ENCODE measurements at places on chromosomes 16 and 17.

DNA sequence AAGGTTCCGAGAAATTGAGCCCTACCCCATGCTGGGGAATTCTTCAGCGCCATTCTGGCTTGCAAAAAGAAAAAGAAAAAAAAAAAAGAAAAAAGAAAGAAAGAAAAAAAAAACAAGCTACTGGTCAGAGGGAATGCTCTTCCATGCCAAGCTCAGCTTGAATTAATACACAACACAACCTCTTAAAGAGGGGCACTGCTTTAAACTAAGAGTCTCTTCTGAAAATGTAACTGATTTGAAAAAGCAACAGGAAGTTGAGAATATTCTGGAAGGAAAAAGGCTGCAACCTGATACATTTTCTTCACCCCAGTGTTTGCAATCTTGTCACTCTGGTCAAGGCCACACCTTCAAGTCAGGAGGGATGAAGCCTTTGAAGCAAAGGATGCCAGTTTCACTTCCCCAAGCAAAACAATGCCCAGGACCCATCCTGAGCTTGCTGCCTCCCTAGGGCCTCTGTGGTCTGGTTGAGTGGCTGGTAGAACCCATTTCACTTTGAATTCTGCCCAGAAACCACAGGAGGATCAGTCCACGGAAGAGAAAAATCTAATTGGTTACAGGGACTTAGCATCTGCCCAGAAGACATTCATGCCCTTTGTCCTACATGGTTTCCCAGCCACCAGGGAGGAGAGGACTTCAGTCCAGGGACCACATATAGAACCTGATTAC lies 389.7 kb downstream of the SOX9 start:
- no peak for DNase-seq

- no peak for DNase-seq
These were observed 32.4 kb downstream of the PRKCB start for GRCh38 chr16:23868136-23868535.

DNA sequence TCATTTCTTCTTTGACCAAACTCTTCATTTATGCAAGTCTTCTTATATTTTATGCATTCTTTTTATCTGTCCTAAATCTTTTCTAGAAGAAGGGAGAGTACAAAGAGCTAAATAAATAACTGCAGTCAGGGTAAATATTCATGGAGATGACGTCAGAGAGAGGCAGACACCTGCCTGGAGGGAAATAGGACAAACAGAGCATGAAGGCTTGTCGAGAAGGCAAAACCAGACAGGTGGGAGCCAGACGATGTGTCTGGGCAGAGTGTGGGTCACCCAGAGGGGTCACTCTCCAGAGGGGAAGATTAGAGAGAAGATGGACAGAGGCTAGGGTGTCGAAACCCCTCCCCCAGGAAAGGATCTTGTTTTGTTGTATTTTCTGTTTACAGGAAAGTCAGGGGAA lies 78.3 kb upstream of the RPL38 start:
- DNase-seq, result no peak

GRCh38 chr16:81734632-81735434 lies 44.3 kb upstream of the PLCG2 start:
- no peak for DNase-seq

DNA sequence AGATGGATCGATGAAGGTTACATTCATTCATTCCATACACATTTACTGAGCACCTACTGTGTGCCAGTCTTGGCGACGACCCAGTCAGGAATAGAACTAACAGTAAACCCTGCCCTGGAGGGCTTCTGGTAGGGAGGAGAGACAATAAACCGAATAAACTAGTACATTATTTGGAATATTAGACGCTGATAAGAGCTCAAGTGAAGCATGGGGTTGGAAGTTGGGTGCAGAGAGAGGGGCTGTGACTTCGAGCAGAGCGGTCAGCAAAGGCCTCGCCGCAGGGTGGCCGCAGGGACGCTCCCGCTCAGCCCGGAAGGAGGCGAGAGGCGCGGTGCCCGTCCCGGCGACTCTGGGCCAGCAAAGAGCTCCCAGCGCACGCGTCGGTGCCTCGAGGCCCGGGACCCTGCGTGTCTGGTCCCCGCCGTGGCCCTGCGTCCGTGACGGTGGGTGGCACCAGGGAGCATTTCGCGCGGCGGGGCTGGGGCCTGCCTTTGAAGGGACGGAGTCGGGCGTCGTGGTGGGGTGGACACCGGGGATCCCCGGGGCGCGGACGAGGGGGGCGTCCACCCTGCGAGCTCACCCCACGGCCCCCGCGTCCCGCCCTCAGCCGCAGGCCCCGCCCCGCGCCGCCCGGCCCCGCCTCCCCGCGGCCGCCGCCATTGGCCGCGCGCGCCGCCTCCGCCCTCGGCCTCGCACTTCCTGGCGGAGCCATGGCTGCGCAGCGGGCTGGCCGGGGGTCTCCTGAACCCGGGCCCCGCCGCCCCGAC lies at the start of gene KLHL36:
TSS of gene KLHL36 (plus strand) at position 684 of the 767 bp plus-strand sequence. CDS start 2,357 bp downstream, outside the sequence.
- DNase-seq, result peak; percentile 72

DNA sequence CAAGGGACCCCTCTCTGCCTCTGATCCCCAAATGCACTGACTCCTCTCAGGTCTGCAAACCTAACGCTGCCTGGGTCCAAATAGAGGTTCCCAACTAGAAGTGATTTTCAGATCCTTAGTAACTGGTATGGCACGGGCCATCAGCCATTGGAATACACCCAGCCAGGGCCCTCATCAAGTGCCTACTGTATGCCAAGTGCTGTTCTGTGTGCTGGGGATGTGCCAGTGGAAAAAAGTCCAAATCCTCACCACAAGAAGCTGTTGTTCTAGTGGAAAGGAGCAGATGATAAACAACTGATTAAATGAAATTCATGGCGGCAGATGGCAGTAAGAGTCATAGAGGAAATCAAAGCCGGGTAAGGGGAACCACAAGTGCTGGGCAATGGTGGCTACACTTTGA lies 57.2 kb upstream of the MED9 start:
- DNase-seq, result no peak

- no peak for DNase-seq
These were observed 10.2 kb upstream of the SIAH1 start for GRCh38 chr16:48395375-48395774.

- peak; percentile 91 for DNase-seq
These were observed at the start of gene SULT1A2 for GRCh38 chr16:28596840-28597691. SULT1A2 (minus strand) TSS chr16:28597050; CDS start chr16:28595930, 1,120 bp downstream.

- no peak for DNase-seq
These were observed 22.2 kb upstream of the TOX3 start for GRCh38 chr16:52568983-52569690.

DNA sequence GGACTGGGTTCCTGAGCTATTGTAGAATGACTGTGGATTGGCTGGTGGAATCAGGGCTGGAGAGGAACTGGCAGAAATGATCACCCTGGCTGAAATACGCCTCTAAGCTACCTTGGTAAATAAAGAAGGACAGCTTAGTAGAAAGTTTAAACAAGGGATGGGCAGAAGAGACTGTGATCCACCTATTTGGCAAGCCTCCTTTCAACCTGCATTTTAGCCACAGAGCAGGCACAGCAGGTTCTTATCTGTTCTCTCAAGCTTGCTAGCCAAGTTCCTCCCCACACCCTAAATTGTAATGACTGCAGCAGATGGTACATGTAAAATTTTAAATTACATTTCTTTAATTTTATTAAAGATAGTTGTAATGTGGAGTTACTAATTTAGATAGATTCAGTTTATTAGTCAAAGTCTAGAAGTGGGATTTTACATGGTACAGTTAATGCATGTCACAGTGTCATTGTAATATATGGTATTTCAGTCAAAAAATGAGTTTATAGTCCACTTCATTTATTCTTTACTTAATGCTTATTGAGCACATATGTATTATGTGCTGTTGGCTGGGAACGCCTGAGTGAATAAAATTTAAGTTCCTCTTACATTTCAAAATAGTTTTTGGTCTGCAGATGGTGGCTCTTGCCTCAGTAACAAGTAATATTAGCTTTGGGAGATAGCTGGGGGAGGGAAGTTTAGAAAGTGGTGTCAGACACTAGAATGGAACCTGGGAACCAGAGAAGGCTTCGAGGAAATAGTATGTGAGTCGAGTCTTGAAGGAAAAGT lies 11.2 kb downstream of the EPN2 start:
- DNase-seq, result no peak

- DNase-seq, result no peak
These were observed 863.2 kb upstream of the GOT2 start for GRCh38 chr16:59597269-59597668.

DNA sequence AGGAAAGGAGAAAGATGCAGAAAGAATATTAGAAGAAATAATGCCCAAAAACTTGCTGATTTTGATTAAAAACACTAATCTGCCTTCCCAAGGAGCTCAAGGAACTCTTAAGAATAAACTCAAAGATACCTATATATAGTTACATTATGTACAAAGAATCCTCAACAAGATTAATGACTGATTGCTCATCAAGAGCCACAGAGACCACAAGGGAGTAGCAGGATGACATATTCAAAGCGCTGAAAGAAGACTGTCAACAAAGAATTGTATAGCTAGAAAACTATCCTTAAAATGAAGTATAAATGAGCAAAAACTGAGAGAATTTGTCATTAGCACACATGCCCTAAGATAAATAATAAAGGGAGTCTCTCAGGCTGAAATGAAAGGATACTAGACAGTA lies 6.2 kb downstream of the LPCAT2 start:
- DNase-seq, result no peak

GRCh38 chr16:1070084-1070863 lies 2.3 kb upstream of the SSTR5 start:
- no peak for DNase-seq

DNA sequence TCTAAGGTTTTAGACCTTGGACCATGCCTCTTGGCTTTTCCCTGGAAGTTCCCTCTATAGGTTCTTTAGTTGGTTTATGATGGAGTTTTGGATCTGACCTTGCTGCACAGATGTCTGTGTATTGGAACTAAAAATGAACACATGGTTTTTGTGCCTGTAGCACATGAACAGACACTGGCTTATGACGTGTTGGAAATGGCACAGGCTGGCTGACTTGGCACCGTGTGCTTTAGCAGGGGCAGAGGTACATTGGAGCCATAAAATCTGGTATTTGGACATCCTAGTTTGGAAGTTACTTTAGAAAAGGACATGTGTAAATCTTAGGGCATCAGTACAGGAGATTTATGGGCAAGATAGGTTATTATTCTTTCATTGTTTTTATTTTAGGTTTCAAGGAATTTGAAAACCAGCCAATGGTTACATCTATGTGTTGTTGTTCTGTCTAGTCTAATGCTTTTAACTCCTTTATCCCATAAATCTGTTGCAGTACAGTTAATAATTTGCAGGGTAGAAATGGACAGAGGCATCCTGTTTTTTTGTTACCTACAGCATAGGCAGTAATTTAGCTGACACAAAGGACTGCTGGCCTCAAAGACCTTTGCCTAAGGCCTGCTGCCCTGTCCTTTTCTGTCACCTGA lies 6.0 kb downstream of the SOCS7 start:
- no peak for DNase-seq

GRCh38 chr17:8744086-8744785 lies 400 bp downstream of the CCDC42 start:
- DNase-seq, result no peak

DNA sequence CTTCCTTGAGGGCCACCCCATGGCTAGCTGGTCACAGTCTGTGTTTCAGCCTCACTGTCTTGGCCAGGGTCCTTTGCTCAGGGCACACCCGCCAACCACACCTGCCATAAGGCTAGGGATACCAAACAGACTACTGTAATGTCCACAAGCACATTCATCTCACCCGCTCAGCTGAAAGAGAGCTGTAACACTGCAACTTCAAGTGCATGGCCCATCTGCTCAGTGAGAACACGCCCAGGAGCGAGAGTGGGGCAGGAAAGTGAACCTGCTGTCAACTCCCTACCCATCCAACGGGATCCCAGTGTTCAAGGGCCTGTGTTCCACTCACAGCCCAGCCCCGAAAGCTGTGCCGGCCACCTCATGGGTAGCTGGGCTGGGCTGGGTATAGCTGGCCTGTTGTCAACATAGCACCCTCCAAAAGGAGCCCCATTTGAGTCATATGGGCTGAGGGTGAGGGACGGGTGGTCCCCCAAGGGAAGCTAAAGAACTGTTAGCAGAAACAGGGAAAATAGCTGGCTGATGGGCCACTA lies 55.7 kb downstream of the SCNN1B start:
- DNase-seq, result no peak
